Stimulated activated CD4-positive, alpha-beta T cell treated with anti-CD3 and anti-CD28 coated beads, Interleukin-15, amount 100 ng/mL, for 24 hours (primary cell): ENCODE measurements at places on chromosomes 5 and 9.

- DNase-seq = peak; percentile 63
Observed at GRCh38 chr9:114611516-114612271, 603 bp downstream of the TMEM268 start.

GRCh38 chr5:112366987-112367386, 52.1 kb downstream of the EPB41L4A start:
- DNase-seq = no peak

GRCh38 chr5:174892742-174893141, 168.4 kb downstream of the MSX2 start:
- DNase-seq = no peak

DNA sequence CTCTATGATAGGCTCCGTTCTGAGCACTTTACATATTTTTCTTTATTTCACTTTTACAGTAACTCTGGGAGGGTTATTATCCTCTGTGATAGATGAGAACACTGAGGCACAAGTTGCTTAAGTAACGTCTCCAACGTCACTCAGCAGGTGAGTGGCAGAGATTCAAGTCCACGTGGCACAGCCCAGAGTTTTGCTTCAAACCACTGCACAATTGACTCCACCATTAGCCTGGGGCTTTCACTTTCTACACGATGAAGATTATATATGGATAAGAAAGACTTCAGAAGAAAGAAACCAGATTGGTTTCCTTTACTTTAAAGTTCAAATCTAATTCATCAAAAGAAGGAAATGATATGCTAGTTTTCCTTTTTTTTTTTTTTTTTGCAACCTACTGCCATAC, 245.9 kb downstream of the SYK start:
- peak; percentile 79 for DNase-seq

DNA sequence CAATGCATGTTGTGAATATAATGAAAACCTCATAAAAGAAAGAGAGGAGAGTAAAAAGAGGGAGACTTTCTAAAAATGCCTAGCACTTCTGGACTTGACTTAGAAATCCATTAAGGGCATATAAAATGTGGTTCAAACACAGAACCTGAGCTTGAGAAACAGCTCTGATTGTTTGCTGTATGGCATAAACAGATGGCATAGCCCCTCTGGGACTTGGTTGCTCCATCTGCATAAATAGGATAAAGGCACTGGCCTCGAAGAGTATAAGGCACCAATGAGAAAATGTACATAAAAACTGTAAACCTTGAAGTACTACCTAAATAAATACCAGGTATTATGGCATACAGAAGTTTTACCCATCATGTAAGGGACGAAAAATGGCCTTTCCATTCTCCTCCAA, 23.8 kb downstream of the MRPS27 start:
- DNase-seq = no peak

GRCh38 chr5:88502179-88503040, 233.8 kb upstream of the TMEM161B start:
- DNase-seq = peak; percentile 3

- DNase-seq = no peak
Observed at GRCh38 chr9:80707120-80707519, 982.2 kb downstream of the TLE1 start.

- DNase-seq = no peak
Observed at GRCh38 chr5:2874099-2874498, 122.6 kb upstream of the IRX2 start.

DNA sequence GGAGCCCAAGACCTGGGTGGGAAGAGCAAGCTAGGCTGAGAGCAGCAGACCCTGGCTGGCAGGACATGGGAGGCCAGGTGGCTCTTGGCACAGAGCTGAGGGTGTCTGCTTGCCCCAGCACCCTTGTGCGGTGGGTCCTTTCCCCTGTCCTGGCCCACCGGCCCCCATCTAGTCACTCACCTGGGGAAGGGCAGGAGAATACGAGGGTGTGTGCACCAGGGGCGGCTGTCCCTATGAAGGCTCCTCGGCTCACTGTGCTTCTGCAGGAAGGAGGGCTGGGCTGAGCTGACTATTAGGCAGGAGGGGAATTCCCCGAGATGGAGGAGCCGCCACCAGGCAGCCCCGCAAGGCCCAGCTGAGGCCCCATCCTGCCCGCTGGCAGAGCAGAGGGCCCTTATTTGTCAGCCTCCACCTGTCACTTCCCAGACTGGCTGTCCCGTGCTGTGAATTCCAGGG, 6.1 kb upstream of the TNIP1 start:
- DNase-seq = peak; percentile 83

DNA sequence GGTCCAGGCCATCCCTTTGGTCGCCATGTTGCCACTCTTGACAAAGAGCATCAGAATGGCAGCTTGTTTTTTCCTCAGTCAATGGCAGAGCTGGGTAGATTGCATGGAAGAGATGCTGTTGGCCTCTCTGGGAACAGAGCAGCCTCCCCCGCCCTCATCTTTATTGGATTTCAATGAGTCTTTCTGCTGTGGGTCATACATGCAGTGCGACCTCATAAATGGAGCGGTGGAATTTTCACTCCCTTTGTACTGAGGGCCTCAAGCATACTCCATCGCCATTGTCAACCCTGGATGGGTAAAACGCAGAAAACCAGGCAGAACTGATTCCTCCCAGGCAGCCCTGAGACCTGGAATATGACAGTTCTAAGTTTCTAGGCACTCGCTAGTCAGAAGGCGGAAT, 71.8 kb downstream of the ZNF618 start:
- no peak for DNase-seq

- DNase-seq = no peak
Observed at GRCh38 chr5:98785244-98785643, 11.8 kb downstream of the RGMB start.

DNA sequence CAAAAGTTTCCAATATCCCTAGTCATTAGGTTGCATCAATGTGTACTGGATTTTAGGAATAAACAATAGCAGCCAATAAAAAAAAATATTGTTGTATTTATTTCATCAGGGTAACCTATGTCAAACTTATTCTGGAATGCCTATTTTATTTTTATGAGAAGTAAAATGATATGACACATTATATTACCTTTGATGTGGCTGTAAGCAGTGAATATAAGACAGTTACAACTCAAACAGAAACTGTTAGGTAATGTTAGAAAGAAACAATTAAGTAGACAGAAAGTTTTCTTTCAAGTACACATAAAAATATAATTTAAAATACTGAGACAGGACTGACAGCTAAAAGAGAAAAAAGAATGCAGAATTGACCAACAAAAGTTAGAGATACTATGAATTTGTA, 65.5 kb downstream of the GNG10 start:
- DNase-seq = no peak

DNA sequence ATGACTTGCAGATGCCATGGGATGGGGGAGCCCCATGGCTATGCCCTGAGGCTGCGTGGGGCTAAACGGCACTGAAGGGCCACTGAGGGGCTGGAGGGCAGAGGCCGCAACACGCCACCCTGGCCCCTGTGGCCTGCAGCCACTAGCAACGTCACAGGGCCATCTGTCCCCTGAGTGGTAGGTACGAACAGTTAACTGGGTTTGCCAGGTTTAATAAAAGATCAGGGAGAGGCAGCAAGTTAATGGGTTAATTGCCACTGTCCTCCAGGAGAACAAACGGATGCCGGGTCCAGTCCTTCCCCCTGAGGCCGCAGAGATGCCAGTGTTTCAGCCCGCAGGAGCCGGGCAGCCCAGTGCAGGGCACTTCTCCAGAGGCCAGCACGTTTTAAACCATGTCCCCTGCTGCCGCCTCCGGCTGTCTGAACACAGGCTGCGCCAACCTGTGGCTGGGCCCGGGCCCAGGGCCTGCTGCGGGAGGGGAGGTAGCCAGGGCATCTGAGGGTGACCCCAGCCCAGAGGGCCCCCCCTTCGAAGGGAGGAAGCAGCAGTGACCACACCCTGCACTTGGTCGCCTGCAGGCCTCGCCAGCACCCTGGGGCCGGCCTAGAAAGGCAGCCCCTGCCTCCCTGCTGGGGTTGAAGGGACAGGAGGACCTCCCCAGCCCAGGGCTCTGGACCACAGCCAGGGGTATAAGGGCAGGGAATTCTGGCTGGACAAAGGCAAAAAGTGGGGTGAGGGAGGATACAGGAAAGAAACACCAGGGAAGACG, 227.3 kb downstream of the FANCC start:
- DNase-seq = no peak

DNA sequence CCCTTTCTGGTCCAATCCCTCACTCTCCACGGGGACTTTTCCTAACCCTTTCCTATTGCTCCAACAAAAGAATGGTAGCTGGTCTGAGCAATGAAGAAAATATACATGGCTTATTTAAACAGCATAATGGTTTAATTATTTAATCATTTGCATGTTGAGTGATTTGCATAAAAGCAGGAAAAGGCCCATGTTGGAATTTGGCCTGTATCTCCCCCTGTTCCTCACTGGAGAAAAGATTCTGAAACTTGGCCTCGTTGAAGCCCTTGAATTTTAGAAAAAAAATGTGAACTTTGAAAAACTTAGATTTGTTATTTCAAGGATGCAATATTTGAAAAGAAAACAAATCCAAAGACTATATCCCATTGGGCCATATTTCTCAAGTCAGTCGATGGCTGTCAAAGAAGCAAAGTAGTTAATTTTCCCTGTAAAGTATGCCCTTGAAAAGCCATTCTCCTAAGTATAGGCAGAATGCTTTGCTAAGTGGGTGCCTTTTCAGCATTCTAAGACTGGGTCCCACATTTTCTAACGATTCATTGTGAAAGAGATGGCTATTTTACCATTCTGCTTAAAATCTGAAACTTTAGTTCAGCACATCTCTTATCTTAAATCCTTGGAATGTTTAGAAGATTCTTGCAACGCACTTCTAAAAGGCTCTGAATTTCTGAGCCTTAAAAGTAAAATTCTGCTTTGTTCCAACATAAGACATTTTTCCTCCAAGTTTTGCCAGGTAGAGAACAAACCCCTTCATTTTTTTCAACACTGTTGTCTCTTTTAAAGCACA, 428.8 kb downstream of the ARHGEF28 start:
- no peak for DNase-seq

- no peak for DNase-seq
Observed at GRCh38 chr5:148928141-148928540, 101.7 kb downstream of the ADRB2 start.

- peak; percentile 23 for DNase-seq
Observed at GRCh38 chr5:90558344-90559192, at the start of gene ADGRV1. Gene ADGRV1 (plus strand): TSS chr5:90558797. CDS start chr5:90558896, 99 bp downstream.

DNA sequence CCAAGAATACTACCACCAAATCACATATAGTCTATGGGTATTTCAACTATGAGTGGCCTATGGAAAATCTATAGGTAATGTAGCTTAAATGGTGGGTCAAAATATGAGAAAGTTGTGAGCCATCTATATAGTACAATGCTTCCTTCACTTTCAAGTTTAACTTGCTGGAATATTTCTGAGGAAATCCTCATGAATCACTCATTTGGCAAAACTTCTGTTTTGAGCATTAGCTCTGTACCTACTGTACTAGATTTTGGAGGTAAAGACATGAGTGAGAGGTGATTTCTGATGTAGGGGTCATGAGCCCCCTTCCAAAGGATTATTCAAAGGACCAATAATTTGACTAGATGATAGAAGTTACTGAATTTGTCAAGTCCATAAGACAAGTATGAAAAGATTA, 80.6 kb upstream of the DAB2 start:
- DNase-seq = no peak

GRCh38 chr5:82720213-82721086, 356.7 kb downstream of the TMEM167A start:
- DNase-seq = no peak

- no peak for DNase-seq
Observed at GRCh38 chr9:98635374-98635773, 73.4 kb downstream of the GABBR2 start.

- no peak for DNase-seq
Observed at GRCh38 chr5:147234825-147235635, at the start of gene STK32A. Gene STK32A (plus strand): TSS chr5:147235026. CDS start chr5:147239635, 4,609 bp downstream.

- DNase-seq = no peak
Observed at GRCh38 chr5:126716861-126717260, 60.1 kb upstream of the LMNB1 start.

DNA sequence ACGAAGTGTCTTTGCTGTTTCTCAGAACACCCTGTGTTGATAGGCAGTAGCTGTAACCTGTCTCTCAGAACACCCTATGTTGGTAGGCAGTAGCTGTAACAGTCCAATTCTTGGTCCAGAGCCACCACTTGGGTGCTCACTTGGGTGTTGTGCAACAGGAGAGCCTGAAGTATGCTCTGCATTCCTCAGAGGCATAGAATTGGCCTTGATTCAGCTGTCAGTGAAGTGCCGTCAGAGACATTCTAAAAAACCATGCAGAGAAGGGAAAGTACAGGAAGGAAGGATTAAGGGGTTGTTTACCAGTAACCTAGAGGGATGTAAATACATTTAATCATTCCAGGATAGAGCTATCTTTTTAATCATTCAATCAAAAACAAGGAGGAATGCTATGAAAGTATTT, 231.2 kb downstream of the ARRDC3 start:
- DNase-seq = no peak

DNA sequence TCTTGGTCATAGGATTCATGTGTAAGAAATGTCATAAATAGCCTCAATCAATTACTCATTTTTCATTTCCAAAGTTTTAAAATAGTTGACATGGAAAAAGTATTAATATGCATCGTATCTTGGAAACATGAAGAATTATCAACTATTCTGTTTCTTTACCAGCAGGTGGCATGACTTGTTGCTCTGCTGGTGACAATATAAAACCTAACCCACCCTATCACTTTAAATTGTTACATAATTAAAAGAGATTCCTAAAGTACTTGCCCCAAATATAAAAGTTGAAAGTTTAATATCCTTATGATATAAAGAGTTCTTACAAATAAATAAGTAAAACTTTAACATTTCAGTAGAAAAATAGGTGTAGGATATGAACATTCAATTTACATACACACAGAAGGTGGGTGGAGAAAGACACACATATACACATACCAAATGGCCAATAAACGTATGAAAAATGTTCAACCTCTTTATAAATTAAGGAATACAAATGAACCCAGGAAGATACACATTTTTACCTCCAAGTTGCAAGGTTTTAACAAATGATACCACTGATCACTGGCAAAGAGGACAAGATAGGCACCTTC, 30.6 kb downstream of the MAP1B start:
- no peak for DNase-seq

GRCh38 chr9:109238655-109239054, 71.6 kb upstream of the FRRS1L start:
- no peak for DNase-seq

DNA sequence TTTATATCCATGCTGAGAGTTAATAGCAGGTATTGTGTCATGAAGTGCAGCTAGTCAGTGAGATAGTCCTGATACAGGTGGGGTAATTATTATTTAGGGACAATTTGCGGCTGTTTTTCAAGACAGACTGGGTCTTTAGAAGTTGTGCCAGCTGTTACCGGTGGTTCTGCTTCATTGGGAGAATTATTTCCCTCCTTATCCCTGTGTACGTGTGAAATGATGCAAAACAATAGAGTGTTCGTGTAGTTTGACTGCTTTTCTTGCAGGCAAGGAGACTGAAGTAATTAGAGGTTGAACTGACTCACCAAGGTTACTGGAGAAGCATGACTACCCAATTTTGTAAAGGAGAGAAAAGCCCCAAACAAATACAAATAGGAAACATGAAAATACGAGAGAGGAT, 101.7 kb downstream of the ARRDC3 start:
- no peak for DNase-seq

- peak; percentile 49 for DNase-seq
Observed at GRCh38 chr9:131264231-131264630, 12.1 kb downstream of the FAM78A start.
